ENCODE measurements at places on chromosomes 6 and 20.

GRCh38 chr6:166862978-166863530, 93.3 kb downstream of the RNASET2 start:
- no peak for DNase-seq

DNA sequence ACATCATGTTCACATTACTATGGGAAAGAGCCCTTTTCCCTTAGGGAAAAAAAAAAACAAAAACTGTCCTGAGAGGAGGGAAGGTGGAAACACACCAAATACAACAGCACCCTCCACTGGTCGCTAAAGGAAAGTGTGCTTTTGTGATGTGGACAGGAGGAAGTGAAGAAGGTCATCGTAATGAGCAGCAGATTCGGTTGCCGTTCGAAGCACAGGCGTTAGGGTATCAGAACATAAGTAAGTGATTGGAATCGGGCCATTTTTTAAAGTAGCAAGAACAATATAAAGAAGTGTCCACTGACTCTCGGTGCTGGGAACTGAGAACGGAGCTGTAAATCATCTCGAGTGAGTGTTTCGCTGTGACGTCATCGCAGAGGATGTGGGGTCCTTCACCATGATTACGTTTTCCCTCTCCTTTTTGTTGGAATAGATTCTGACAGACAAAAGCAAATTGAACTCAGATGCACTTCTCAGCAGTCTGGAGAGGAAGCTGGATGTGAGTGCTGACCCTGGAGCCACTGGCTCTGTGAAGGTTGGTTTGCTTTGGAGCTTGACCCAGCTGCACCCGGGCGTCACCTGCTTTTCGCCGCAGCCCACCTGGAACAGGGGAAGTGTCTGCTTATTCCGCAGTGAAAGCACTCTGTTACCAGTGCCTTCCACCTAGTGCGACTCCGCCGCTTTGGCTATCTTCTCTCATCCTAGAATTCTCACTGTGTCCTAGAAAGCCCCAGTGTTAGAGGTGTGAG, 203.6 kb upstream of the GMDS start:
- DNase-seq, result no peak

GRCh38 chr6:1834207-1834606, 224.5 kb downstream of the FOXC1 start:
- DNase-seq, result no peak

DNA sequence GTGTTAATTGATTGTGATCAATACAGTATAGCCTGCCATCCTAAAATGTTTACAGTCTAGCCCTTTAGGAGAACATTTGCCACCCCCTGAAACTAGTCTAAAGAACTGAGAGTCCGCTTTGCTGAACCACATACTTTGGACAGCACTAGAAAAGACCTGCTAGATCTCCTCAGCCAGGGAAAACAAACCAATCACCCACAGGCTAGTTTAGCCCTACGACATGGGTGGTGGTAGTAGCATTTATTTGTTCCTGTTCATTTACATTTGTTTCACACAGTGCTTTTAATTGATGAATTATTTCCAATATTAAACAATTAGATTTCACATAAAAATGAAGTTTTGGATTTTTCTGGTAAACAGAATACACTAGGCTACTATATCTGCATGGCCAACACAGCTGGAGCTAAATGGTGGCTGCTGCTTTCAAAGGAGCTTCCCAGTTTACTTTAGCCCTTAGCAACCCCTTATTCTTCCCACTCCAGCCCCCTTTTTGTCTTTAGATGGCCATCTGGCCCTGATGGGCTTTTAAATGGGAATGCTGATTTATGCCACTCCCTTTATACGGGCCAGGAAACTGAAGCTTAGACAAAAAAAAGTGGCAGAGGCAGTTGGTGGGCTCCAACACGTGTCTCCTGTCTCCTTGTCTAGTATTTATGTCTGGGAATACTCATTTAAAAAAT, 72.4 kb downstream of the ADGRG6 start:
- no peak for DNase-seq

DNA sequence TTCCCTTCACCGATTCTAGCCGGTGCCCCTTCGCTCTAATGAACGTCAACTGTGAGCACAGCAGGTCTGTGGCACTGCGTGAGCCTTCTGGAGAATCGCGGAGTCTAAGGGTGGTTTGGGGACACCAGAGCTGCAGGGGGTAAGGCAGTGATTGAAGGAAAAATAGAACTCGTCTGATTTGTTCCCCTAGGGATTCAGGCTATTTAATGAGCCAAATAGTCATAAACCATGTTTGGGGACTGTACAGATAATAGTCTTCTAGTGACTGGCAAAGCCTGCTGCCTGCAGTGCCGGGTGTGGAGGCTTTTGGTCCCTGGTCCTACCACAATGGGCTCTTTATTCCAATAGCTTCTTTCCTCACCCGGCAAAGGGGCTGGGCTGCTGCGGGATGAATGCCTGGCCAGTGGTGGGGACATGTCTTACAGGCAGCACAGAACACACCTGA, 11.1 kb upstream of the NTSR1 start:
- no peak for DNase-seq

DNA sequence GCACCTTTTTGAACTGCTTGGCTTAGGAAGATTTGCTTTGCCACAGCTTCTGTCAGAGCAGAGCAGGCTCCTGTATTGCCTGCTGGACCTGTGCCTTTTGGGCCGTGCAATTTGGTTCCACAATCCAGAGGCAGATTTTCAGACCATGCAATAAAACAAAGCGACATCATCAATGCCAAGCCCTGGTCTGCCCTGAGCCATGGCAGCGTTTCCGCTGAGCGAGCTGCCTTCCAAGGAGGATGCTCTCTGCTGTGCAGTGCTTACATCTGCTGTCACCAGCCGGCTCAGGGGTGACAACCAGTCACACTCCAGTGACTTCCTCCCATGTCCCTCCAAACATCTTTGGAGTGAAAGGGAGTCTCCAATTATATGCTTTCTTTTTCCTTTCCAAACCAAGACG, 282.2 kb downstream of the CDH26 start:
- no peak for DNase-seq

GRCh38 chr20:1212607-1213396, 9.5 kb downstream of the C20orf202 start:
- DNase-seq, result peak; percentile 29

GRCh38 chr6:159875194-159875593, 15.6 kb upstream of the MAS1 start:
- no peak for DNase-seq

DNA sequence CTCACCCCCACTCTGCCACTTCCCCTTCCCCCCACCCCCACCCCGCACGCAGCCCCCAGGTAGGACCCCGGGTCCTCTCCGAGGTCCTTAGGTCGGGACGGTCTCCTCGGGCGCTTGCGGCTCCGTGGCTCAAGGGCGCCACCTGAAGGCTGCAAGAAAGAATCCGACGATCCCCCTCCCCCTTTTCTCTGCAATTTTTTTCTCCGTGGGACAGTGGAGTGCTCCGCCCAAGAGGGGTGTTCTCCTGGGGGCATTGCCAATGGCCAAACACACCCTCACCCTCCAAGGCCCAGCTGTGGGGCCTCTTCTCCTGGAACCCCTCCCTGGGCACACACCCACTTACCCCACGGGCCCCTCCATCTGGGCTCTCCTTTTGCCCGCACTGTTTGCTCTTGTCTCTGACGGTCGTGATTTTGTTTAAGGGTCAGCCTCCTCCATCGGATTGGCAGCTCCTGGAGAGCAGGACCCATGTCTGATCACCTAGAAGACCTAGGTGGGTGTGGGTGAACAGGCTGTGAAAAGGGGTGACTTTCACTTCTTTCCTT, 1.1 kb upstream of the TMEM74B start:
- DNase-seq, result no peak

DNA sequence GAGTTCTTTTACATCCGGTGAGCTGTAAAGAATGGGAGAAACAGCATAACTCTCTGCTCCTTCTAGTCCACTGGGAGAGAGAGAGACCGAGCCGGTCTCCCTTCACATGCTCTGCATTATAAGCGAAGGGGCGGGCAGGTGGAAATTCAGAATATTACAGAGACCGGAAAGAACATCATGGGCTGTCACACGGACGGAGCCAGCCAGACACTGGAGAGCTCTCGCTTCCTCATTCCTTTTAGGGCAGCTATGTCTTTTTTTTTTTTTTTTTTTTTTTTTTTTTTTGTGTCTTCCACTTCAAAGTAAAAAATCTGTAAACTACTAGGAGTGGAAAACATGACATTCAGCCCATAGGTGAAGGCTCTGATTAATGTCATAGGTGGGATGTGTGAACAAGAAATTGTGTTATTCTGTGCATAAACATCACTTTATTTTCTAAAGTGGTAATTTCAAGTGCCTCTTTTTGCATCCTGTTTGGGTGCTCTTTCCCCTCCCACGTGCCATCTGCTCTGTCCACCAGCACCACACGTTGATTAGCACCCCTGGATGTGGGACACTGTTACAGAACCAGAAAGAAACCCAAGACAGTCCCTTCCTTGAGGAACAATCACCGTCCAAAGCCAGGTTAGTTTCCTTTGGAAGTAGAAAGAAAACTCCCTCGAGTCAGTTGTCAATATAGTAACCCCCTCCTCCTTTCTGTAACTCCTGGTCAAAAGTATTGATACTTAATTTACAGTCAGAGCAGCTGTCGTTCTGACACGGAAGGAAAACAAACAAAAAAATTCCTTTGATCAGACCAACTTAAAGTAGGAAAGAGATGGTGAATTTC, at the start of gene TAGAP:
Gene TAGAP, minus strand, starts transcription at position 93 of the 829 bp plus-strand sequence. CDS start 845 bp downstream, outside the sequence.
- peak; percentile 77 for DNase-seq
